NCI-H2029 (cell line): ENCODE measurements at places on chromosomes 7 and 10.
A peak's percentile ranks its signal among the peaks of the same experiment; 100 is the strongest.

- DNase-seq: no peak
Observed at GRCh38 chr10:117734731-117735405, 192.3 kb downstream of the EMX2 start.

- DNase-seq: no peak
Observed at GRCh38 chr10:75410132-75411005, 8.8 kb upstream of the ZNF503 start.

- no peak for DNase-seq
Observed at GRCh38 chr10:30219971-30220751, 128.9 kb downstream of the MTPAP start.

GRCh38 chr7:128456255-128456725, 612 bp downstream of the HILPDA start:
- no peak for DNase-seq

GRCh38 chr7:15737601-15738000, 51.1 kb upstream of the MEOX2 start:
- DNase-seq: no peak

DNA sequence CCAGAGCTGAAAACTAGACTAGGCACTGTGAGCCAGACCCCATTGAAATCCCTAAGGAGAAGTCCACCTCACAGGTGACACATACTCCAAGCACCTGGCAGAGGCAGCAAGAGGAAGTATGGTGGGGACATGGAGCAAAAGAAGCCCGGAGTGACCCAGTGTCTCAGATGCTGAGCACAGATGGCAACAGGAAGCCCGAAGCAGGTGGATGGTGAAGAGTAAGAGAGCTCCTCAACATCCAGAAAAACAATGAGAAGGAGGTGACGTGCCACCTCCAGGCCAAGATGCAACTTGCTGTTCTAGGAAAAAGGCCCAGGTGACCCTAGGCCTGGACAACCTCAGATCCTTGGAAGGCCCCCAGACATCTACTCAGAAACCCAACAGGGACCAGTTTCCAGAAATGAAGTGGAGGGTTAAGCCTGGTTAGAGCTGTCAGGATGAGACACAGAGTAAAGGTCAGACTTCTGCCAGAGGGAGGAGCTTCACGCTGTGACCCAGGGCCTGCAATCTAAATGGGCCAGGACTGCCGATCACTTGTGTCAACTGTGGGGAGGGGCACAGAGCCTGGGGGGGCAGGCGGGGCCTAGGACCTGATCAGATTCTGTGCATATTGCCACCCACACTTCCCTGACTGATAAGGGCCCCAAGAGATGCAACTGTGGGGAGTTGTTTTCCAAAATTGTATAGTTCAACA, 2.4 kb upstream of the COBL start:
- DNase-seq: peak; percentile 53

DNA sequence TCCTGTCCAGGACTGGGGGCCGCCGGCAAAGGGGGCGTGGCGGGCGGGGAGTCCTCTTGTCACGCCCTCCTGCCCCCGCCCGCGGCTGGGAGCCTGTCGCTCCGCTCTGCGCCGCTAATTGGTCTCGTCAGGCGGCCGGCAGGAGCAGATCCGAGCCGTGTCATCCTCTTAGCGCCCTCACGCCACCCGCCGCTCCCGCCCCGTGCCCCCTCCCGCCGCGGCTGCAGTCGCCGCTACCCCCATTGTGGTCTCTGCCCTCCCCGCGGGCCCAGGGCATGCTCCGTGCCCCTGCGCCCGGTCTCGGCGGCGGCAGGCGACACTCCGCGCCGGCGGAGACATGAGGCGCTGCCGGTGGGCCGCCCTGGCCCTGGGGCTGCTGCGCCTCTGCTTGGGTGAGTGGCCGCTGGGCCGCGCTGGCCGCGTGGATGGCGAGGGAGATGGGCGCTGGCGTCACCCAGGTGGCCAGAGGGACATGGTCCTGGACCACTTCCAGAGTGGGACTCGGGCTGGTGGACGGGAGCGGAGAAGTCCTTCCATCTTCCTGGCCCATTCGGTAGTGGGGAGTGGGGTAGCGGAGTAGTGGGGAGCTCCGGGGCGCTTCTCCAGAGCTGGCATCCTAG, at the start of gene CDHR1:
CDHR1 (plus strand) TSS at position 114 of the 620 bp plus-strand sequence; CDS start at position 338, 224 bp downstream.
- DNase-seq: no peak

- no peak for DNase-seq
Observed at GRCh38 chr7:83366629-83367028, 203.9 kb upstream of the PCLO start.

- no peak for DNase-seq
Observed at GRCh38 chr7:65304175-65304574, 69.5 kb upstream of the ZNF92 start.

DNA sequence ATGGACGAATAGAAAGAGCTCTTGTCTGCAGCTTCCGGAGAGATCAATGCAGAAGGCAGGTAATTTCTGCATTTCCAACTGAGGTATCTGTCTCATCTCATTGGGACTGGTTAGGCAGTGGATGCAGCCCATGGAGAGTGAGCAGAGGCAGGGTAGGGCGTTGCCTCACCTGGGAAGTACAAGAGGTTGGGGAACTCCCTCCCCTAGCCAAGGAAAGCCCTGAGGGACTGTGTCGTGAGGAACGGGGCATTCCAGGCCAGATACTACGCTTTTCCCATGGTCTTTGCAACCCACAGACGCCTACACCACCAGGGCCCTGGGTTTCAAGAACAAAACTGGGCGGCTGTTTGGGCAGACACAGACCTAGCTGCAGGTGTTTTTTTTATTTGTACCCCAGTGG, 186.3 kb downstream of the ETV1 start:
- DNase-seq: no peak
